ENCODE measurements at places on chromosomes 3 and 15.

- peaks cover 22% of the 10 kb centered on the region for H3K27me3 ChIP-seq
- DNase-seq = no peak
- no peaks in the 10 kb centered on the region for H3K36me3 ChIP-seq
- no peak overlapping the region for H3K4me3 ChIP-seq
These were observed 14.5 kb downstream of the LMCD1 start for GRCh38 chr3:8516047-8516661.

GRCh38 chr3:150469031-150469930, 61.2 kb downstream of the TSC22D2 start:
- peaks cover 3% of the 10 kb centered on the region for H3K4me1 ChIP-seq
- no peaks in the 10 kb centered on the region for H3K27me3 ChIP-seq

- H3K27ac ChIP-seq = no peak overlapping the region
- no peak for DNase-seq
- no peaks in the 10 kb centered on the region for H3K4me1 ChIP-seq
- no peaks in the 10 kb centered on the region for H3K27me3 ChIP-seq
These were observed 124.2 kb downstream of the GABRB3 start for GRCh38 chr15:26648676-26649075.

GRCh38 chr3:185813205-185813604, 11.6 kb downstream of the IGF2BP2 start:
- no peaks in the 10 kb centered on the region for H3K36me3 ChIP-seq
- H3K27ac ChIP-seq = no peak overlapping the region
- no peak overlapping the region for H3K4me3 ChIP-seq

DNA sequence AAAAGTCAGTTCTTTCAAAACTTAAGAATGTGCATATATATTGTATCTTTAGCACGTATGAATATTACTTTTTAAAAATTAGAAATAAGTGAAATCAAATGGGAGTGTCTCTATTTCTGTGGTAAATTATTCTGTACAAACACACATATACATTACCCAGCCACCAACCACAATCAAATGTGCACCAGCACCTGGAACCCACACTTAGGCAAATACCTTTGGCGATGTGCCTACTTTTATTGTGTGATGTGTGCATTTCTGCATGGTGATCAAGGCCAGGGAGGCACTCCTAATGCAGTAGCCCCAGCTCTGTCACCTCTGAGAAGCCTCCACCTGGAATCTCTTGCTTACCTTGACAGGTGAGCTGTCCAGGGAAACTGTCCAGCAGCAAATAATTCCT, 76.9 kb downstream of the PIK3R4 start:
- peaks cover 22% of the 10 kb centered on the region for H3K36me3 ChIP-seq
- no peak overlapping the region for H3K27ac ChIP-seq
- no peaks in the 10 kb centered on the region for H3K4me1 ChIP-seq
- H3K27me3 ChIP-seq = no peaks in the 10 kb centered on the region
- H3K4me3 ChIP-seq = no peak overlapping the region
- DNase-seq = no peak

- H3K27me3 ChIP-seq = no peaks in the 10 kb centered on the region
- no peak overlapping the region for H3K27ac ChIP-seq
- H3K4me1 ChIP-seq = peaks cover 36% of the 10 kb centered on the region
- no peak overlapping the region for H3K4me3 ChIP-seq
- H3K36me3 ChIP-seq = peaks cover 10% of the 10 kb centered on the region
These were observed 112.2 kb upstream of the MEF2A start for GRCh38 chr15:99453637-99454030.

DNA sequence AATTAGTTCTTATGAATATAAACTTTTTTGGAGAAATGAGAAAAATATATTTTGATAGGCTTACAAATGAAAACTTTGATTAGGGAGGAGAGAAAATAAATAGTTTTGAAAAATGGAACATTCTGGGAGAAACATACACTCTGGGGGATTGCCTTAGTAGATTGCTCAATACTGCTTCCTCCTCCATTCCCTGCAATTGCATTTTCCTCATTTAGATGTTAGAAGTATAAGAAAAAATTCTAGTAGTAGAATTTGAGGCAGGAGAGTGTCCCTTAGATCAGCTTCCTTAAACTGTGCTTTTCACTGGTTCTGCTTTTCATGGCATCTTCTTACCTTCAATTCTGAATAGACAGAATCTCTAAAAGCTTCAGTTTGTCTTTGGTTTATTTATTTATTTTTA, 46.2 kb upstream of the CTDSPL2 start:
- H3K4me1 ChIP-seq = no peaks in the 10 kb centered on the region
- H3K36me3 ChIP-seq = peaks cover 4% of the 10 kb centered on the region
- no peak overlapping the region for H3K4me3 ChIP-seq
- no peak overlapping the region for H3K27ac ChIP-seq

DNA sequence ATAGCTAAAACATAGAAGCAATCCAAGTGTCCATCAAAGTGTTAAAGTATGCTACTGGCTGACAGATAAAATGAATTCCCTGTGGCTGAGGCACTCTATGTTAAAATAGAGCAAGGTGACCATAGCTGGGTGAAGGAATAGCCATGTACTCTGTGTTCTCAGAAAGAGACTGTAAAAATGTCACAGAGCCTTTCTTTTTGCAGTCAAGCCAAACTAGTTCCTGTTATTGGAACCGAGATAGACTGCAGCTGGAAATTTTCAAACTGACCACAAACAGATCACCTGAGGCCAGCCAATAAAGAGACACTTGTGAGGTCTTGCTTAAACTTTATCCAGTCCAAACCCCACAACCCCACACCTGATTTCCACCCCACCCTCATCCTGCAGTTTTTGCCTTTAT, 422.8 kb upstream of the NAALADL2 start:
- no peak overlapping the region for H3K4me3 ChIP-seq
- peaks cover 9% of the 10 kb centered on the region for H3K4me1 ChIP-seq
- peaks cover 9% of the 10 kb centered on the region for H3K27me3 ChIP-seq
- H3K36me3 ChIP-seq = no peaks in the 10 kb centered on the region
- DNase-seq = no peak
- no peak overlapping the region for H3K27ac ChIP-seq

GRCh38 chr15:80107774-80108173, 45.0 kb upstream of the FAH start:
- peaks cover 21% of the 10 kb centered on the region for H3K4me1 ChIP-seq
- no peaks in the 10 kb centered on the region for H3K27me3 ChIP-seq
- H3K27ac ChIP-seq = no peak overlapping the region

DNA sequence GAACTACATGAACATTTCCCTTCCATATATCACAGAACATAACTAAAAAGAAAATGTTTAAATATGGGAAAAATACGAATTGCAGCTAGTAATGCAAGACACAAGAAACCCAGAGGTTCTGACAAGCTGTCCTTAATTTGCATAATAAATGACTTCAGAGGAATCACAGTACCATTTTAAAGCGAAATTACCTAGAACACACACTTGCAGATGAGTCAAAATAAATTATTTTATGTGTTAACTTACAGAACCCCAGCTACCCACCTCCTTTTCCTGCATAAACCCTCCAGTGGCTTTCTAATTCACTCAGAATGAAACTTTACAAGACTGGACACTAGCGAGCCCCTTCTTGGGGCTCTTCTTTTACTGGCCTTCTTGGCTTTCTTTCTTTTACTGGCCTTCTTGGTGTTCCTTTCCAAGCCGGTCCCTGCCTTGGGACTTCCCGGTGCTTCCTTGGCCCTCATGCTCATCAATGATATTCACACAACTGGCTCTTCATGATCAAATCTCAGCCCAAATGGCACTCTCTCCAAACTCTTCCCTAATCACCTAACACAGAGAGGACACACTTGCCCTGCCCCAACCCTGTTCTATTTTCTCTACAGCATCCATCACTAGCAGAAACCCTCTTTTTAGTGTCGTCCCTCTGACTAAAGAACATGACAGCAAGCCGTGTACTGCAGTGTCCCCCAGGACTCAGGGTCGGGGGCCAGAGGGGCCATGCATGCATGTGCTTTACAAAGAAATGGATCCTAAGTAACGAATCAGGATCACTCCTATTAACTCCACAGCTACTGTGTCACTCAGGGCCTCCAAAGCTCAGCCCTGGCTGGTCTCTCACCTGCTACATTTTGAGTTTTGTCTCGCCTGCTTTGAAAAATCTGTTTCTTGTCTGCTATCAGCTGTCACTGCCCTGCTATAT, 4.8 kb downstream of the CHSY1 start:
- H3K36me3 ChIP-seq = no peaks in the 10 kb centered on the region
- H3K4me3 ChIP-seq = peak overlapping the region; percentile 48
- H3K27me3 ChIP-seq = no peaks in the 10 kb centered on the region
- DNase-seq = no peak
- peaks cover 38% of the 10 kb centered on the region for H3K4me1 ChIP-seq
- peak overlapping the region; percentile 72 for H3K27ac ChIP-seq

DNA sequence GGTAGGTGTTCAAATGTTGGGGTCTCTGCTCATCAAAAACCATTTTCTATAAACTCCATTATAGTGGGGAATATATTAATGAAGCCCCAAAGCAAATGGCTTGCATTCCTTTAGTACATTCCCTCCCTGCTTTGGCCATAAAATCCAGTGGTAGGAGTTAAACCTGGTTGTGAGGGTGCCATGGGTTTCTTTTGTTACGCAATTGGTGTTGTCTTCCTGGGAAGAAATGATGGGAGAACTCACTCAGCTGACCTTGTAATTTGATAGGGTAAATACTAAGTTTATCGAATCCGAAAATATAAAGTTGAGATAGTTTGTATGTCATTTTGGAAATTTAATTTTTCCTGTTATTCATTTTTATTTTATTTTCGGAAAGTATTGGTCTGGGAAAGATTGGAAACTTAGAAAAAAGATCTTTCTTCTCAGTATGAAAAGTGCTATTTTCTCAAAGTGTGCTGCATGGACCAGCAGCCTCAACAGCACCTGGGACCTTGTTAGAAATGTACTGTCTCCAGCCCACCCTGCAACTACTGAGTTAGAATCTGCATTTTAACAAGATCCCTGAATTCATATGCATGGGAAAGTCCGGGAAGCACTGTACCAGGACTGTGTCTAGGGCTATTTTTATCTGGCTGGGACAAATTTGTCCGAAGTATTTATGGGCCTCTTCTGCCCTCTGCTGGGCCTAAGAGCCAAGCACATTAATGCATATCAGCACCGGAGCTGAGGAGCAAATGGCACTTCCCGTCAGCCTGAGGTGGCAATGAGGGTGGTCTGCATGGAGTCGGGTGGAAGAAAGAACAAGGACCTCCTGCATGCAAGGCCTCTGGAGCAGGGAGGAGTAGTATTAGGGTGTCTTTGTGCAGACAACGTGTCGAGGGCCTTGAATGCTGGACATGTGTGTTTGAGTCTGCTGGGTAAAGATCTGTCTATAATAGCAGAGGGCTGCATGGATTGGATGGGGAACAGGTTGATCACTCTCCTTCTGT, 54.7 kb downstream of the FAM81A start:
- no peaks in the 10 kb centered on the region for H3K36me3 ChIP-seq
- H3K27me3 ChIP-seq = no peaks in the 10 kb centered on the region
- DNase-seq = peak; percentile 47
- H3K4me3 ChIP-seq = no peak overlapping the region
- peaks cover 3% of the 10 kb centered on the region for H3K4me1 ChIP-seq

GRCh38 chr3:30738605-30739004, 132.2 kb downstream of the TGFBR2 start:
- no peaks in the 10 kb centered on the region for H3K36me3 ChIP-seq
- no peaks in the 10 kb centered on the region for H3K27me3 ChIP-seq
- DNase-seq = no peak
- peaks cover 31% of the 10 kb centered on the region for H3K4me1 ChIP-seq
- H3K27ac ChIP-seq = no peak overlapping the region

GRCh38 chr3:79329154-79329553, 438.6 kb downstream of the ROBO1 start:
- H3K36me3 ChIP-seq = no peaks in the 10 kb centered on the region
- H3K27me3 ChIP-seq = no peaks in the 10 kb centered on the region
- no peak overlapping the region for H3K27ac ChIP-seq

DNA sequence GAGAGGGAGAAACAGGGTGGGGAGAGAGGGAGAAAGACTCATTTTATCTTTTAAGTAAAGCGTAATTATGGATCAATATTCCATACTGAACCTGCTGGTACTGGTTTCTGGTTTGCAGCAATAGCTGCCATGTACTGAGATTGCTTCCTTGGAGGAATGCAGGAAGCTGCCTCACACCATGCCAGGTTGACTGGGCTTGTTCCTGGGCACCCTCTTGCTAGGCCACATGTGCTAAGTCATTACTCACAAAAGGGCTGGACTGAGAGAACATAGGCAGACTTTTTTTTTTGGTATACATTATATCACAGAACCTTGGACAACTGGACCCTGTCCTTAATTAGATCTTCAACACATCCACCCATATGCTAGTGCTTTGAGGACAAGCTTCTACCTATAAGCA, 193.4 kb downstream of the ZNF621 start:
- no peaks in the 10 kb centered on the region for H3K36me3 ChIP-seq
- H3K27me3 ChIP-seq = peaks cover 26% of the 10 kb centered on the region
- no peak overlapping the region for H3K4me3 ChIP-seq
- DNase-seq = no peak
- H3K27ac ChIP-seq = no peak overlapping the region

DNA sequence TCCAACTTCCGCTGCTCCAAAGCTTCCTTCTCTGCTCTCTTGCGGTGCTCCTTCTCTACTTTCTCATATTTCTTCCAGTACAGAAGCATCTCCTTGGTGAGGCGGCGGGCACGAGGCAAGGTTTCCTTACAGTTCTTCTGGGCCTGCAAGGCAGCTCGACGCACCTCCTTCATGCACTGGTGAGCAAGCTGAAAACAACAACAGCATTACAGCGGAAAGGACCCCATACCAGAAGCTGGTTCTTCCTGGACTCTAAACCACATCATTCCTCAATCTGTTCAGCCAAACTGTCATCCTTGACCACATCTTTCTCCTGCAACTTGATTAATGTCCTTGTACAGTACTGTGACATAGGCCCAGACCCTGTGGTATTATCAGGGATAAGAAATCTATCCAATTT, 36.4 kb downstream of the INO80 start:
- H3K27me3 ChIP-seq = no peaks in the 10 kb centered on the region
- no peak overlapping the region for H3K27ac ChIP-seq
- DNase-seq = no peak

DNA sequence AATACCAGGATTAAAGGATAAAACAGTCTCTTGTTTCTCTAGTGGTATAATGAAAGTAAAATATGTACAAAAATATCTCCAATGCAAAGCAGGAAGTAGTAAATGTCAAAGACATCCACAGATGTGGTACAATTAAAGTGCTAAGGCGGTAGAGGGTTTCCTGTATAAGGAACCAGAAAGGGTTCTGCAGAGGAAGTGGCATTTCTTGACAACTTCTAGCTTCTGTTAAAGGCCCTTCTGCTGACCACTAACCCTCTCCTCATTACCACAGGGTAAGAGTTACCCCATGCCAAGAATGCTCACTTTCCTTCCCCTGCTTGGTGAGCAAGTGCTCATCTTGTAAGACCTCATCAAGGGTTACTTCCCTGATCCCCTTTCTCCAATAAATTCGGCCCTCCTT, 883.6 kb upstream of the NR2F2 start:
- H3K27ac ChIP-seq = no peak overlapping the region
- H3K27me3 ChIP-seq = peaks cover 9% of the 10 kb centered on the region
- peaks cover 2% of the 10 kb centered on the region for H3K36me3 ChIP-seq
- peak overlapping the region; percentile 62 for H3K4me3 ChIP-seq
